ENCODE measurements at places on chromosomes 1 and 21.

- DNase-seq = no peak
These were observed 8.6 kb downstream of the HJV start for GRCh38 chr1:146012703-146013558.

DNA sequence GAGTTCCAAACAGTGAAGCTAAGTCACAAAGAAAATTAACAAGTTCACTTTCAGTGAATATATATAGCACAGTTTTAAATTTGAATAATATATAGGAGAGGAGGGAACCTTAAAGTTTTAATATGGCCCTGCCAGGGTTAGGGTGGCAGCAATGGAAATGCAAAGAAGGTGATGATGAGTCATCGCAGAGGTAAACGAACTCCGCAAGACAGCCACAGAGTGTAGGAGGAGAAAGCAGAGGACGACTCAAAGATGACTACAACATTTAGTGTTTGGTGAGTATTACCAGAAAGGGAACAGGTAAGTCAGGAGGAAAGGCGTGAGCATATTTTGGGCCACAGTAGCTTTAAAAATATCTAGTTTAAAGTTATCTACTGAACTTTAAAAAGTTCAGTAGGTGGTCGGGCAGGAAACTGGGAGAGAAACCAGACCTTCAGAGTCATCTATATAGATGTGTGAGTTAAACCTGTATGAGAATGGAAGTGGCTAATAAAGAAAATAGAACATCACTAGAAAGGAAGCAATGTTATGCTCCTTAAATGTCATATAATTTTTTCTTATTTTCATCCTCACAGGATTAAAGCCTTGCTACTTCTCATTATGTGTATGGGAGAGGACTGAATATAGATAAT is 75.7 kb downstream of the UCHL5 start:
- no peak for DNase-seq

- DNase-seq = no peak
These were observed 42.3 kb upstream of the TTC22 start for GRCh38 chr1:54843449-54843848.

DNA sequence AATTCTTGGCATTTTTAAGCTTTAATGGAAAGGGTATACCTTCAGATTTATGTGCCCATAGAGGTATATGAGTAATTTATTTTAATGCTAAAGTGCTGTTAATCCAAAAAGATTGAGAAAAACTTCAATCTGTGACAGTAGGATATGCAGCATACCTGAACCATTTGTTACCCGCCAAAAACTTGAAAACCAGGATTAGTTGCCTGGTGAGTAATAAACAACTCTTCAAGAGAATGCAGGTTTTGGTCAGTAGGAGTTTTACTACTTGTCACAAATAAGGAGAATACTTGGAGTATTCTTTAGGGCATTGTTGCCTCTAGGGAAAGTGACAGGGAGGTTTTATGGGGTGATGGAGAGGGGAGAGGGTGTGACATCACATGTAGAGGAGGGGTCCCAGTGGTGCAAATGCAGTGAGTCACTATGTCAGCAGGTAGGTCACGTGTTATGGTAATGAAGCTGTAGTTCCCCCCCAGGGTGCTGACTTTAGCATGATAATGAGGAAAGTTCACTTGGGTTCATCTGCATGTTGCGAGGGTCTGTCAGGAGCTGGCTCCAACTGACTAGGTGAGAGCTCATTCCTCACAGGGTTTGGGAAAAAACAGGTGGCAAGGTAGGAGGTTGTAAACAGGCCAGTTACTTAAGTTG is 23.1 kb downstream of the USP25 start:
- no peak for DNase-seq

GRCh38 chr1:155970531-155971167 is 7.7 kb downstream of the ARHGEF2 start:
- no peak for DNase-seq

GRCh38 chr21:35057428-35057827 is 8.3 kb upstream of the RUNX1 start:
- no peak for DNase-seq

DNA sequence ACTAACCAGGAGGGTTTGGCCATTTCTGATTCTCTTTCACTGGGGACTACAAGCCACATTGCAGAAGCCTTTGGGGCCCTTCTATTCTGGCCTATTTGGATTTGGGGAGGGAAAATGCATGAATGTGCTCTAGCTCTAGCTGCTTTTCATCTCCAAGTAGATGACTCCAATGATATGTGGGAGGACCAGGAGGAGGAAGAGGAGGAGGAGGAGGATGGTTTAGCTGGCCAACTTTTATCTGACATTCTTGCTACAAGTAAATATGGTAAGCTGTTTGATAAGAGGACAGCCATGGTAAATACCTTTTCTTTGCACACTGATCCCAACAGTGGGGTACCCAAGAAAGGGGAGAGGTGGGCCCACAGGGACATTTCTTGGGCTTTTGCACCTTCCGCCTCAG is 14.0 kb upstream of the SHISA4 start:
- DNase-seq = no peak

DNA sequence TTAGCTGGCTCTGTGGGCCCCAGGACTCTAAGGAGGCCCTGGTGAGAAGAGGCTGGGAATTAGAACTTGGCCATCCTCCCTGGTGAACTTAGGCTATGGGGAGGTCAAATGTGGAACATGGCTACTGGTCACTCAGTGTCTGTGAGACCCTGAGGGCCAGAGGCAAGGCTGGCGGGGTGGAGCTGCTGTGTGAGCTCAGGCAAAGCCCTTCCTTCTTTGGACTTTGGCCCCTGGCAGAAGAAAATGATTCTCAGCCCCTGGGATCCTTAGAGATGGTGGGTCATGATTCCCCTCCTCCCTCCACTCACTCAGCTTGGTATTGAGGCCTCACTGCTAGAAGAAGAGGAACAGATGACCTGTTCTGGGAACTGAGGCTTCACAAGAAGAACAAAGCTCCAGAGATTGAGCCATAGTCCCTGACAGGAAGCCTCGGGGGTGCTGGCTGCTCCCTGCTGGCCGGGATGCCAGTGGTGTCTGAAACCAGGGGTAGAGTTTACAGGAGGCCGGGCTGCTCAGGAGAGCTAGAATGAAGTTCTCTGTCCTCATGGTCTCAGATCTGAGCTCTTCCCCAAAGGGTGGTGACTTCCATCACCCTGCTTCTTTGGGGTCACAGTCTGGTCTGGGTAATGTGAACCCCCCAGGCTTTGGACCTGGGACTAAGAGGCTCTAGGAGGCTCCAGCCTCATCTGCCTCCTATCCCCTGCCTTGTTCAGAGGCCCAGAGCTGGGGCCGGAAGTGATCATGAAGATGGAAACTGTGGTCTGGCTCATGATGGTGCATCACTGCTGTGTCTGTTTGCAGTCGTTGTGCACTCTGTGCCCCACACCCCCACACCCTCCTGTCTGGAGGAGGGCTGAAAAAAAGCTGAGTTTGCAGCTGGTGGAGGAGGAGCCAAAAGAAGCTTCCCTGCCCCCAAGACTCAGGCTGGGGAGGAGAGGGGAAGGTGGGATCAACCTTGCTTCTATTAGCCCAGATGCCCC is 905 bp downstream of the BTBD19 start:
- peak; percentile 82 for DNase-seq

GRCh38 chr1:244052728-244053312 is 1.7 kb downstream of the ZBTB18 start:
- no peak for DNase-seq

- DNase-seq = no peak
These were observed 16.7 kb upstream of the TTLL10 start for GRCh38 chr1:1157033-1157365.

GRCh38 chr1:87388411-87388810 is 59.7 kb downstream of the LMO4 start:
- DNase-seq = no peak

DNA sequence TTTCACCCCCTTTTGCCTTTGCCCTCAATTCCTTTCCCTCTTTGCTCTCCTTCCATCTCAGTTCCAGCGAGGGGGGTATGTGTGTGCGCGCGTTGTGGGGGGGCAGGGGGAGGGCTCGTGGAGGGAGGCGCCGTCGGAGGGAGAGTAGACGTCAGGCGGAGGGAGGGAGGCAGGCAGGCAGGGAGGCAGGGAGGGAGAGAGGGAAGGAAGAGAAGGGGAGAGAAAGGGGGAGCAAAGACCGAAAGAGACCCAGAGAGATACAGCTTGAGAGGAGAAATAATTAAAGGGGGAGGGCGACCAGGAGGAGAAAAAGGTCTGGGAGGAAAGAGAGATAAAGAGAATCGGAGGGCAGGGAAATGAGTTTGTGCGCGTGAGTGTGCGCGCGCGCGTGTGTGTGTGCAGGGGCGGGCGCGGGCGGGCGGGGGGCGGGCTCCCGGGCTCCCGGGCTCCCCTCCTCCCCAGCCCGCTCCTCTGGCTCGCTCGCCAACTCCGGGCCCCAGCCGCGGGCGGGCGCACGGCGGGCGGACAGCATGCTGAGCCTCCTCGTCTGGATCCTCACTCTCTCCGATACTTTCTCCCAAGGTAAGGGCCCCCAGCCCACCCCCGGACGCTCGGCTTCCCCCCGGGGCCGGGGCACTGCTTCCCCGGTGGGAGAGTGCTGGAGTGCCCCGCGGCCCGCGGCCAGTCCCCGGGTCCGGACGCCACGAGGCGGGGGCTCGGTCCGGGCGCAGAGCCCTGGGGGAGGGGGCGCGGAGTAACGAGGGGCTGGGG is at the start of gene KIRREL1:
Gene KIRREL1 (plus strand): TSS at position 499 of the 771 bp plus-strand sequence. CDS start 32 bp downstream, at position 531.
- DNase-seq = no peak

DNA sequence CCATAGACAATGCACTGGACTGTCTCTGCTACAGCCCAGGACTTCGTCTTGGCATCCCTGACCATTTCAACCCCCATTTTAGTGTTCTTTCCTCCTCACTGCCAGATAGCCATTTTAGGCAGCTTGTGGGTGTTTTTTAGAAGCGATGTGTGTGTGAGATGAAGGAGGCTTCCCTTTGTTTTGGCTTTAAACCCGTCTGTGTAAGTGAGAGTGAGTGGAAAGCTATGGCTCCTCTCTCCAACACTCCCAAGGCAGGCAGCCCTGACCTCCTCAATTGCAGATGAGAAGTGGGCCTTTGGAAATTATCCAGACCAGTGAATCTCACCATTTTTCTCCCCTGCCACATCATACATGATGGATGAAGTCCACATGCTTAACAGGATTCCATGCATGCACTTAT is 70.3 kb upstream of the PGBD5 start:
- DNase-seq = no peak

- DNase-seq = no peak
These were observed 140.6 kb upstream of the SAMSN1 start for GRCh38 chr21:14686466-14687267.

- DNase-seq = no peak
These were observed 1.9 kb downstream of the YBX1 start for GRCh38 chr1:42684139-42684538.

GRCh38 chr1:36397083-36397377 is 678 bp downstream of the LSM10 start:
- DNase-seq = no peak

GRCh38 chr1:206540044-206540780 is 32.9 kb downstream of the RASSF5 start:
- no peak for DNase-seq

GRCh38 chr1:160167056-160167455 is 15.7 kb downstream of the ATP1A4 start:
- no peak for DNase-seq

GRCh38 chr1:55381491-55381890 is 166.3 kb upstream of the USP24 start:
- no peak for DNase-seq

DNA sequence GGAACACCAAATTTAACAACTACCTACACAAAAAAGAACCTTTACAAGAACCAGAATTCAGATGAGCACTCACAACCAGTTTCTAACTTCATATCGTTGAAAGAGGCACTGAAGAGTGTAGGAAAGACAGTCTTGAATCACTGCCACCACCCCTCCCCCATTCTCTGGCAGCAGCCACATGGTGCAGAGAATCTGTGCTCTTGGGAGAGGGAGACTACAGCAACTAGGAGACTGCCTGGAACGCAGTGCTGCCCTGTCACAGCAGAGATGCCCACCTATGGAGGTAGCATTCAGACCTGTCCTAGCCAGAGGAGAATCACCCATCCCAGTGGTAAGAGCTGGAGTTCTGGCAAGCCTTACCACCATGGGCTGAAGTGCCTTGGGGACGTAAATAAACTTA is 7.3 kb downstream of the CCN1 start:
- DNase-seq = no peak

GRCh38 chr1:228368801-228369607 is 37.6 kb downstream of the TRIM11 start:
- no peak for DNase-seq

GRCh38 chr1:81233591-81233990 is 567.1 kb upstream of the ADGRL2 start:
- DNase-seq = no peak

DNA sequence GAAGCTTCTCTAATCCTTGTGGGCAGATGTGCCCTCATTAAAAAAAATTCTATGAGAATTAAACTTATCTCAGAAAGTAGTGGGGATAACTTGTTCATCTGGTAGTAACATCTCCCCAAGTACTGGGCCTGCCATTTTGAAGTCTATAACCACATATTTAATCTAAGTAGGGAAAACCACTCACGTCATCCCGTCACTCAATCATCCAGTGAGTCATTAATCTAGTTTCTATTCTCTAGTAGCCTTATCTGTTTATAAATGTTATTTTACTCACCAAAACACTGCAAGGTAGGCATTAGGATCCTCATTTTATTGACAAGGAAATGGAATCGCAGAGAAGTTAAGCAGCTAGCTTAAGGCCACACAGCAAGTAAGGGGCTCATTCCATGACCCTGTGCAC is 221.9 kb downstream of the ATG4C start:
- no peak for DNase-seq

DNA sequence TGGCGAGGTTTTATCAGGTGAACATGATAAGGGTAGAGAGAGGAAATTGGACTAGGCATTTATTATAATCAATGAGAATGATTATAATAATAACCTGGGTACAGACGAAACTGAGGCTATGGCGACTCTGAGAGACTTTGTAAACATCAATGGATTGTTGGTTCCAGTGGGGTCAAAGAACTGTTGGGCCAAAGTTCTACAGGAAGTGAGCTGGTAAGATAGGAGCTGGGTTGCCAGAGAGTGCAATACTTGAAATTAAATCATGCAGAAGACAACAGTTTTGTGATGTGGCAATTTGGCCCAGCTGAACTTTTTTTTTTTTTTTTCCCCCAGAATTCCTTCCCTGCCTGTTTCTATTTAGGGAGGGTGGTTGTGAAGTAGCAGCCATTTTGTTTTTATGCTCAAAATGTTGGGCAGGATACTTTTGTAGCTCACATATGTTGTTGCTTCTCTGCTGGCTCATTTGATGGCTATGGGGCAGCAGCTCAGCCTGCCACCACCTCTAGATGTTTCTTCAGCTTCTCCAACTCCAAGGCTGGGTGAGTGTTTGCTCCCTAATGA is 286.5 kb upstream of the B3GALT2 start:
- no peak for DNase-seq

DNA sequence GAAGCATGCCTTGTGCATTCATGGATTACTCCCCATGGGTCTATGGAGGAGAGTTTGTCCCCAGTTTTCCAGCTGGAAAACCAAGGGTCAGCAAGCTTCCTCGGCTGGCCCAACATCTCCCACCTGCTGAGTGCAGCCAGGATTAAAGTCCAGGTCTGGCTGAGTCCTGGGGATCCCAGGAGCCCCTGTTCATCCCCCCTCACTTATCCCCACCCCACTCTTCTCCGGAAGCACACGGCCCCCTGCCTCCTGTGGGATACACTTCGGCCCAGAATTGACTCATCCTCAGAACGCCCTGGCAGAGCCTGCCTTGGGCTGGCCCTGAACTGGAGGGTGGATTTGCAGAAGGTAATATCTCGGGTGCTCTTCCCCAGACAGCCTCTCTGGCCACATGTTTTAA is 276.1 kb downstream of the NPHP4 start:
- no peak for DNase-seq
